ENCODE measurements at places on chromosomes 16 and 17.
A peak's percentile ranks its signal among the peaks of the same experiment; 100 is the strongest.

DNA sequence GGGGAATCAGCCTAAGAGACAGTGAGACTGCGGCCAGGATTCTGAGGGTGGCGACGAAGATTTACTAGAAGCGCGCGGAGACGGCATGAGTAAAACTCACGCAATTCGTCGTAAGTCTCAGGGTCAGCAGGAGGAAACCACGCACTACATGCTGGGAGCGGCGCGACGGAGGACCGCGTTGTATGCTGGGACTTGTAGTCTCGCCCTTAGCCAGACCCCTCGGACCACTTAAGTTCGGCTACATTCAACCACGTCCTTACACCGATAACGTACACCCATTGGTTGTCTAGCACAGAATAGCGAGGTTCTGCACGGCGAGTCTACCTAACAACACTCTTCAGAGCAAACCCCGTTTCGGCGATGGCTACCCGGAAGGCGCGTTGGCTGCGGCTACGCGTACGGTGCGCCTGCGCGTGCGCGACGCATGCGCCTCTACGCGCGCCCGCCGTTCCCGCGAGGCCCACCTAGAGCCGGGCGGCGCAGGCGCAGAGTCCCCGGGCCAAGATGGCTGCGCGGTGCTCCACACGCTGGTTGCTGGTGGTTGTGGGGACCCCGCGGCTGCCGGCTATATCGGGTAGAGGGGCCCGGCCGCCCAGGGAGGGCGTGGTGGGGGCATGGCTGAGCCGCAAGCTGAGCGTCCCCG lies at the start of gene DNAJA3:
DNAJA3 (plus strand) TSS at position 491 of the 643 bp plus-strand sequence; CDS start at position 505, 14 bp downstream.
- peak; percentile 96 for DNase-seq

GRCh38 chr16:1645914-1646525 lies 32.1 kb upstream of the JPT2 start:
- peak; percentile 18 for DNase-seq

GRCh38 chr16:57203451-57203850 lies 17.3 kb downstream of the RSPRY1 start:
- DNase-seq: no peak

GRCh38 chr17:7220593-7221277 lies 997 bp downstream of the ACADVL start:
- peak; percentile 62 for DNase-seq

DNA sequence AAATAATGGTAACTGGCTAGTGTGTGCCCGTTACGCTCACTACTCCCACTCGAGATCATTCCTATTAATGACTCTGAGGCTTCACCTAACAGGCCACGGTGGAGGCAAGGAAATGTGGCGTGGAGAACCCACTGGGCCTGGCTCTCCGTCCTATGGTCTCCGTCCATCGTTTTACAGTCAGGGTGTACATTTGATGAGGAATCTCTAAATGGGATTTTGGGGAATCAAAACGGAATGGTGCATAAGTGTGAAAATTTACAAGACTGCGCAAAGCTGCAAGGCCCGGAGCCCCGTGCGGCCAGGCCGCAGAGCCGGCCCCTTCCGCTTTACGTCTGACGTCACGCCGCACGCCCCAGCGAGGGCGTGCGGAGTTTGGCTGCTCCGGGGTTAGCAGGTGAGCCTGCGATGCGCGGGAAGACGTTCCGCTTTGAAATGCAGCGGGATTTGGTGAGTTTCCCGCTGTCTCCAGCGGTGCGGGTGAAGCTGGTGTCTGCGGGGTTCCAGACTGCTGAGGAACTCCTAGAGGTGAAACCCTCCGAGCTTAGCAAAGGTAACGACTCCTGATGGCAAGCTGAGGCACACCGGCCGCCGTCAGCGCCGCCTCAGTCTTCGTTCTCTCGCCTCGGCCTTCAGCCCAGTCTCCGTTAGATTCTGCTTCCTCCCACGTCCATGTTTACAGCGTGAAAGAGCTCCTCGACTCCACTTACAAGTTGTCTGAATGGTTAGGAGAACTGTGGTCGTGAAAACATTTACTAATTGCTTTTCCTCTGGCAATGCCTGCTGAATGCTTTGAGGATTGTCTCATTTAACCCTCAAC lies at the start of gene RAD51C:
RAD51C (plus strand) TSS at position 364 of the 817 bp plus-strand sequence; CDS start at position 406, 42 bp downstream.
- peak; percentile 90 for DNase-seq

DNA sequence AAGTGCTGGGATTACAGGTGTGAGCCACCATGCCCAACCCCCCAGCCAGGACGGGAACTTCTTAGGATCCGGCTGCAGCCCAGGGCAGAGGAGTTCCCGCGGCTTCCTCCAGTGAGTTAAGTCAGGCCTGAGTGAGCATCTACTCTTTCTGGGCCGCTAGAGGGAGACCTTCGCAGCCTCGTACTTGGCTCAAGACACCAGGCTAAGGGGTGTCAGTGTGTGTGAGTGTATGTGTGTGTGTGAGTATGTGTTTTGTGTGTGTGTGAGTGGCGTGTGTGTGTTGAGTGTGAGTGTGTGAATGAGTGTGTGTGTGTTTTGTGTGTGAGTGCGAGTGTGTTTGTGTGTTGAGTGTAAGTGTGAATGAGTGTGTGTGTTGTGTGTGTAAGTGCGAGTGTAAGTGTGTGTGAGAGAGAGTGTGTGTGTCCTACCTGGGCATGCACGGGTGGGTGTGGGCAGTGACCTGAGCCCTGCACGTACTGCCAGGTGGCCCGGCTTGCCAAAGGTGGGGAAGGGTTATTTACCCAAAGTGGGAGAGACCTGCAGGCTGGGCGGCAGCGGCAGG lies 58.5 kb downstream of the TMEM235 start:
- DNase-seq: peak; percentile 62

DNA sequence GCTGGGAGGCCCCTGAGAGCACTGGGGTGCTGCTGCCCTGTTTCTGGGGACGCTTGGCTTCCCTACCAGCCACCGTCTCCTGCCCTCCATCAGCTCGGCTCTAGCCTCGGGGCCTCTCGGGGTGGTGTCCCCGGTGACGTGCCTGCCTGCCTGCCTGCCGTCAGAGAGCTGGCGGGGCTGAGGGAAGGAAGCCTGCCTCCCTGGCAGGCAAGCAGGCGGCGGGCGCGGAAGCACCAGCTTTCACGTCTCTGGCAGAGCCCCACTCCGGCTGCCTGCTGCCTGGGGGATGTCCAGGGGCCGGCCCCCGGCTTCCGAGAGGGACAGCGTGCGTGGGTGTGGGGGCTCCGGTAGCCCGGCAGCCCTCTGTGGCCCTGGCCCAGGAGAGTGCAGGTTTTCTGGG lies 9.3 kb downstream of the CENPX start:
- no peak for DNase-seq

- DNase-seq: no peak
Observed at GRCh38 chr16:17313085-17313611, 157.6 kb downstream of the XYLT1 start.

All from activated naive CD8-positive, alpha-beta T cell treated with anti-CD3 and anti-CD28 coated beads for 36 hours (primary cell).